ENCODE measurements at places on chromosomes 13 and 19.

DNA sequence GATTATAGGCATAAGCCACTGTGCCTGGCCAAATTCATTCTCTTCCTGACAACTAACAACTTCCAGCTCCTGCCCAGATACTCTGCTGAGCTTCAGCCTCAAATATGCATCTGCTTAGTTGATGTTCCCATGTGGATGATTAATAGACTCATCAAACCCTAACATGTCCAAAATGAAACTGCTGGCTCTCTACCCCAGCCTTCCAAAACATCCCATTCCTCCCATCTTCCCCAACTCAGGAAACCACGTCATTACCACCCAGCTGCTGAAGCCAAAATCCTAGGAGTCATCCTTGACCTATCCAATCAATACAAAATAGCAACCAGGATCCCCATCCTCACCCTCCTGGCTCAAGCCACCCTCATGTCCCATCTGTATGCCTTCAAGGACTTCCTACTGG is 20.9 kb downstream of the POU2F2 start:
- DNase-seq = no peak

- DNase-seq = no peak
Measured at GRCh38 chr13:111874981-111875380, 192.0 kb upstream of the SOX1 start.

DNA sequence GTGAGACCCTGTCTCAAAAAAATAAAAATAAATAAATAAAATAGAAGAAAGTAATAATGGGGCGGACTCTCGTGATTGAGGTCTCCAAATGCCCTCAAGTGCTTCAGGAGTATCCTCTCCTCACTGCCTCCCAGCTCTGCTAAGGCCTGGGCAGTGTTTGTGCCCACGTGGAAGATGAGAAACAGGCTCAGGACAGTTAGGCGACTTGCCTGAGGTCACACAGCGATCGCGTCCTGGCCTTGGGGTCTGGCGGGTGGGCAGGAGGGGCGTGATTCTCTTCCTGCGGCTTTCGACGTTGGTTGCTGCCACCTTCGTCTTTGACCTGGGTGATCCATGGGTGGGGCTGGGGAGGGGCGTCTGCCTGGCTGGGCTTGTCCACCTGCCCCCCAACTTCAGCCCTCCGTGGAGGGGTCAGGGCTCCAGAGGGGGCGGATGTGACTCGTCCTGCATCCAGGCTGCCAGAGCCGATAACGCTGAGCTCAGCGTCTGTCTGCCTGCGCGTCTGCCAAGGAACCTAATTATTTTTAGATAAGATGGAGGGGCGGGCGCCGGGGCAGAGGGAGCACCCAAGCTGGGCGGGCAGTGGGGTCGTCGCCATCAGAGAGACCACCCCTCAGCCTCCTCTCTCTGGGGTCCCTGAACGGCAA is 56.9 kb downstream of the NFIC start:
- no peak for DNase-seq

DNA sequence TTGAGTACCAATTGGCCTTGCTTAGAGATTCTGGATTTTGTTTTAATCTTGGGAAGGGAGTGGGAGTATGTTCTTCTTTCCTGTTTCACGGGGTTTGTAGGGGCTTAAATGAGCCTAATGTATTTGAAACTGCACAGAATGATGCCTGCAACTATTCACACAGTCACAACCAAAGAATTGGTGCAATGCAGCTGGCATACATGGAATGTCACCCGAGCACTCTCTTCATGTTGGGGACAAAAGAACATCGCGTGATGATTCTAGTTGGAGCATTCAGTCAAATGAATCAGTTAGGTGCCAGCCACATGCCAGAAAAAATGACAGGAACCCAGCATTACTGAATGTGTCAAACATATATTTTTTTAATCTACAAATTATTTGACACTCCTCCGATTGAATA is 22.1 kb downstream of the STARD13 start:
- DNase-seq = no peak

DNA sequence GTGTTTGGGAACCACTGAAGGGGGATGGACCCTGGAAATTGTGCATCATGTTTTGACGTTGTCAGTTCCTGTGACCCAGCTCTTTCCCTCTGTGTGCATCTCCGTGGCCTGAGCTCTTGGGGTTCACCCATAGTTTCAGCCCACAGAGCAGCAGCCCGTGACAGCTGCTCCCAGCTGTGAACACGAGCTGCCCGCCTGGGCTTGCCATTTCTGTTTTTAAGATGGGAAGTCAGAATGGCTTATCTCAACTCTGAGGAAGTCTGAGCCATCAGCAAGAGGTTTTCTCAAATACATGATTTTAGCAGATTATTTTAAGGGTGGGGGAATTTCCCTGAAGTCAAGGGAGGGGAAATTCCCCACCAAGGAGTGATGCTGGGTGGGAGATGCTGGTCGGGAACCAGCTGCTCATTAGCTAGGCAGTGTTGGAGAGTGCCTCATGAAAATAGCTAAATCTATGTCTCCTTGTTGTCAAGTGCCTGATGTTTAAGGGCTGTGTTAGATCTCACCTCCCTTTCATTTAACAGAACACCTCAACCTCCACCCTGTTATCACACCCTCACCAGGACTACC is 34.8 kb upstream of the C1QTNF9 start:
- DNase-seq = peak; percentile 60

- no peak for DNase-seq
Measured at GRCh38 chr13:33784738-33785137, 33.2 kb upstream of the RFC3 start.

- no peak for DNase-seq
Measured at GRCh38 chr13:31209172-31209840, 9.5 kb downstream of the B3GLCT start.

DNA sequence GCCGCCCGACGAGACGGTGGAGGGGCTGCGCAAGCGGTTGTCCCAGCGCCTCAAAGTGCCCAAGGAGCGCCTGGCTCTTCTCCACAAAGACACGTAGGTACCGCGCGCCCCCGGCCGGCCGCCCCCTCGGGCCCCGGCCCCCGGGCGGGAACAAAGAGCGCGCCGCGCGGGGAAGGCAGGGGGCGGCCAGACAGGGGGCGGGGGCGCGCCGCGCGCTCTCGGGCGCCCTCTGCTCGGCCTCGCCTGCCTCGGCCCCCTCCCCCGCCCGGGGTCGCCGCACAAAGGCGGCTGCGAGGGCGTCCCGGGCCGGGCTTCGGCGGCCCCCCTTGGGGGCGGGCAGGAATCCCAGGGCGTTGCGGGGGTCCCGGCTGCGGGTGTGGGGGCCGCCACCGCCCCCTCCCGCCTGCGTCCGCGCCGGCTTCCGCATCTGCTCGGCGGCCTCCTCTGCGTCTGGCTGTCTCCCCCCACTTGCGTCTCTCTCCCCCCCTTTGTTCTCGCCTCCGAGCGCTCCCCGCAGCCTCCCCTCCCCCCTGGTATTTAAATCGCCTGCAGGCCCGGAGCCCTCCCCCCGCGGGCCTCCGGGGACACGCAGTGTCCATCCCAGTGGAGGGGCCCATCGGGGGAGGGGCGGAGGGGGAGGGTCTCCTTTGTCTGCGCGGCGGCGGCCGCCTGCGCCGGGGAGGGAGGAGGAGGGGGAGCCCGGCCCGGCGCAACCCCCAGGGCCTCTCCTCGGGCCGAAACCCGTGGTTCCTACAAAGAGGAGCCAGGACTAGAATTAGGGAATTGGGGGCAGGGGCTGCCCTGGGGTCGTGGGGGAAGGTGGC is 2.3 kb downstream of the MIDN start:
- peak; percentile 50 for DNase-seq

DNA sequence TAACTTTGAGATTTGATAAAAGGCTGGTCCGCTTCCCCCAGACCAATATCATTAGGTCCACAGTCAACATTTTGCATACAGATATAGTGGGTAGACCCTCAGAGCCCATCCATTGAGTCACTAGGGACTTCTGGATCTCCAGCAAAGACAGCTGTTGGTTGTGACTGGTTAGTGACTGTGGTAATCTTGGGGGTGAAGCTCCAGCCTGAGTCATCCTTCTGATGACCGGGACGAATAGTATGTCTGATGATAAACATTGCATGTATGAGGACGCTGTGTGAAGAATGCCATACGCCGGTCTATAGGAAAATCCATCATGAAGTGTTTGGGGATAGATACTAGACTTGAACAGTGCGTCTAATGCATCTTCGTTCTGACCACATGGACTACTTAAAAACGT is 307.0 kb downstream of the UQCRFS1 start:
- no peak for DNase-seq

- peak; percentile 22 for DNase-seq
Measured at GRCh38 chr19:39498798-39499642, at the start of gene DLL3. Gene DLL3 (plus strand): TSS chr19:39498947. CDS start chr19:39498975, 28 bp downstream.

- no peak for DNase-seq
Measured at GRCh38 chr19:43548706-43549105, 15.7 kb downstream of the ZNF575 start.

GRCh38 chr19:2503521-2504109 is 27.7 kb downstream of the GADD45B start:
- DNase-seq = peak; percentile 67

DNA sequence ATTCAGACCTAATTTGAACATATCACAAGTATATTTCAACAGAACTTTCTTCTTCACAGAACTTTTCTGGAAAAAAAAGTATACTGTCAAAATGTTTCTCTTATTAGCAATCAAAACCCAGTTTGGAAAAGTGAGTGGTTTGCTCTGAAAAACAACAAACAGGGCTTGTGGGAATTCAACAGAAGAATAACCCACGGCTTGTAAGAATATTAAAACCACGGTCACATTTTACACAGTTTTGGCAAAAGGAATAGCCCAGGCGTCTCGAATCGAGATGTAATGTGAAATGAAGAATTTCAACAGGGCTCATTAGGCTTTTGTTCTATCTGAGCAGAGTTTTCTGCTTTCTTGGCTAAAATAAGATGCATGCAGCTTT is 70.7 kb downstream of the COL4A2 start:
- DNase-seq = no peak

GRCh38 chr13:52737965-52738364 is 1.7 kb downstream of the CNMD start:
- DNase-seq = no peak

GRCh38 chr19:43575955-43576878 is 616 bp downstream of the PINLYP start:
- no peak for DNase-seq

GRCh38 chr19:57398868-57399267 is 9.2 kb downstream of the ZNF548 start:
- no peak for DNase-seq

DNA sequence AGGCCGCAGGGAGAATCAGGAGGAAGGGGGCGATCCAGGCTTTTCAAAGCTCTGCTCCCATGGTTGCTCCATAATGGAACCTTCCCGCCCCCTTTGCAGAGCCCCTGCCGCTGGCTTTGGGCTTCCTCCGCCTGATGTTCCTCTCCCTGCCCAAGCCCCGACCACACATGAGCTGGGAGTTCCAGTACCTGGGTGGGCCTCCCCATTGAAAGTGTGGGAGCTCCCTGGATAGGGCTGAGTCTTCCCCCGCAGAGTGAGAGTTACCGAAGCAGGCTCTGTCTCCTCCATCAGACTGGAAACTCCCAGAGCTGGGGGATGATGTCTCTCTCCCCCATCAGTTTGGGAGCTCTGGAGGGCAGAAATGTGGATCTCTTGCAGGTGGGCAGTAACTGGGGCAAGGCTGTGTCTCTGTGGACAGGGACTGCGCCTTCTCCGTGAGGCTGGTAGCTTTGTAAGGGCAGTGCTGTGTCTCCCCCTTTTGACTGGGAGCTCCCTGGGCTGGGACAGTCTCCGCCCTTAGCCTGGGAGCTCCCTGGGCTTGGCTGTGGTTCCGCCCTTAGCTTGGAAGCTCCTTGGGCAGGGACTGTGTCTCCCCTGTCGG is 722 bp downstream of the DCAF15 start:
- DNase-seq = no peak

DNA sequence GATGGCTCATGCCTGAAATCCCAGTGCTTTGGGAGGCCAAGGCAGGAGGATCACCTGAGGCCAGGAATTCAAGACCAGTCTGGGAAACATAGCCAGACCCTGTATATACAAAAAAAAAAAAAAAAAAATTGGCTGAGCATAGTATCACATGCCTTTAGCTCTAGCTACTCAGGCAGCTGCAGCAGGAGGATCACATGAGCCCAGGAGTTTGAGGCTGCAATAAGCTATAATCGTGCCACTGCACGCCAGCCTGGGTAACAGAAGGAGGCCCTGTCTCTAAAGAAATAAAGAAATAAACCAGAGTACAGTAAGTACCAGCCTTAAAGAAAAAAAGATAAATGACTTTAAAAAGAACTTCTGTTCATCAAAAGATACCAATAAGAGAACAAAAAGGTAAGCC is 52.9 kb downstream of the FAM124A start:
- DNase-seq = no peak

GRCh38 chr13:22825186-22825585 is 355.6 kb upstream of the SGCG start:
- no peak for DNase-seq

DNA sequence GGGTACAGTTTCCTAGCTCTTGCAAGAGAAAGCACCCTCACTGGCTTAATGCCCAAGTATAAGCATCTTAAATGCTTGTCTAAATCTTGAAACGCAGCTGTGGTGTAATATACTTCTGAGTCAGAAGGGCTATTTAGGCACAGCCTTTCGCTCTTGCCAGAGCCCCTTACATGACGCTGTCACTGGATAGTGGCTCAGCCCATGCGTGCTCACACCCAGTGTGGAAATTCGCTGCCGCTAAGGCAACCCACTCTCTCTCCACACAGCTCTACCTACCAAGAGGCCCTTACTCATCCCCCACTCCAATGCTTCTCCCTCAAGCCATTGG is 24.0 kb downstream of the UQCRFS1 start:
- no peak for DNase-seq

- peak; percentile 65 for DNase-seq
Measured at GRCh38 chr19:4057931-4058692, 8.6 kb downstream of the ZBTB7A start.

DNA sequence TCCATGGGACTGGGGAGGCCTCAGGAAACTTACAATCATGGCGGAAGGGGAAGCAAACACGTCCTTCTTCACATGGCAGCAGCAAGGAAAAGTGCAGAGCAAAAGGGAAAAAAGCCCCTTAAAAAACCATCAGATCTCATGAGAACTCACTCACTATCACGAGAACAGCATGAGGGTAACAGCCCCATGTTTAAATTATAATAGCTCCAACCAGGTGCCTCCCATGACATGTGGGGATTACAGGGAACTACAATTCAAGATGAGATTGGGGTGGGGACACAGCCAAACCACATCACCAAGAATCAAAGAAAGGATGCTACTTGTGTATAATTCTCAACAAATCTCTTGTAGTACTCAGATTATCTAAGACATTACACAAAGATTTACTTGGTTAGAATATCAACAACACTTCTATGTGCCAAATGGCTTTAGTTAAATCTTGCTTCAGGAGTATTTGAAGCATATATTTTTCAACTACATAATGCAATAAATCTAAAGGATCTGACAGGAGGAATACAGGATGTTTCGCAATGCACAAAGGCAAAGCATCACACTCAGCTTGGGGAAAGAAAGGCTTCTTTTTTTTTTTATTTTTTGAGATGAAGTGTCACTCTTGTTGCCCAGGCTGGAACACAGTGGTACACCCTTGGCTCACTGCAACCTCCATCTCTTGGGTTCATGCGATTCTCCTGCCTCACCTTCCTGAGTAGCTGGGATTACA is 180.0 kb downstream of the LHFPL6 start:
- no peak for DNase-seq

GRCh38 chr19:14561847-14562351 is 10.0 kb downstream of the NDUFB7 start:
- no peak for DNase-seq

Measured in stimulated activated CD4-positive, alpha-beta T cell treated with anti-CD3 and anti-CD28 coated beads, Interleukin-4, amount 100 ng/mL, for 1 hour (primary cell).